CD4-positive, CD25-positive, alpha-beta regulatory T cell (primary cell): ENCODE measurements at places on chromosomes 5 and 9.

GRCh38 chr9:126819482-126819881, 14.6 kb downstream of the ZBTB43 start:
- no peak for DNase-seq

- DNase-seq: no peak
Measured at GRCh38 chr9:121328876-121329681, 41.0 kb downstream of the STOM start.

- peak; percentile 84 for DNase-seq
Measured at GRCh38 chr5:99060306-99061261, 131.8 kb upstream of the CHD1 start.

GRCh38 chr5:107265193-107265592, 405.5 kb downstream of the EFNA5 start:
- no peak for DNase-seq

GRCh38 chr5:13250464-13251291, 693.8 kb downstream of the DNAH5 start:
- DNase-seq: no peak

- no peak for DNase-seq
Measured at GRCh38 chr5:84535281-84535680, 150.6 kb upstream of the EDIL3 start.

- DNase-seq: no peak
Measured at GRCh38 chr5:22521521-22521920, 331.6 kb downstream of the CDH12 start.

DNA sequence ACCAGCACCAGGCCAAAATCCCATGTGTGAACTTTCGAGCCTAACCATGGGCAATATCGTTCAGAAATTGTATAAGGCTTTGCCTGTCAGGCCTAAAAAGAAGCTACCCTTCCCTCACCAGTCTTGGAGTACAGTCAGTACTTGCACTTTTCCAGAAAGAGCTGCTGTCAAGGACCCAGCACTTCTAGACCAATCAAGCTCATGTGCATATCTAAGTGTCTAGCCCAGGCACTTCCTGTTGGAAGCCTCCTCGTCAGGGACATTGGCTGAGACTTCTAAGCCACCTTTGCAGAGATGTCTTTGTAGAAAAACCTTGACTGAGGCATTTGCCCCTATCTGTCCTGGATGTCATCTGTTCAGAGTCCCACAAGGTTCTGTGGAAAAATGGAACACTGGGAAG, 1930.5 kb downstream of the EFNA5 start:
- DNase-seq: no peak

DNA sequence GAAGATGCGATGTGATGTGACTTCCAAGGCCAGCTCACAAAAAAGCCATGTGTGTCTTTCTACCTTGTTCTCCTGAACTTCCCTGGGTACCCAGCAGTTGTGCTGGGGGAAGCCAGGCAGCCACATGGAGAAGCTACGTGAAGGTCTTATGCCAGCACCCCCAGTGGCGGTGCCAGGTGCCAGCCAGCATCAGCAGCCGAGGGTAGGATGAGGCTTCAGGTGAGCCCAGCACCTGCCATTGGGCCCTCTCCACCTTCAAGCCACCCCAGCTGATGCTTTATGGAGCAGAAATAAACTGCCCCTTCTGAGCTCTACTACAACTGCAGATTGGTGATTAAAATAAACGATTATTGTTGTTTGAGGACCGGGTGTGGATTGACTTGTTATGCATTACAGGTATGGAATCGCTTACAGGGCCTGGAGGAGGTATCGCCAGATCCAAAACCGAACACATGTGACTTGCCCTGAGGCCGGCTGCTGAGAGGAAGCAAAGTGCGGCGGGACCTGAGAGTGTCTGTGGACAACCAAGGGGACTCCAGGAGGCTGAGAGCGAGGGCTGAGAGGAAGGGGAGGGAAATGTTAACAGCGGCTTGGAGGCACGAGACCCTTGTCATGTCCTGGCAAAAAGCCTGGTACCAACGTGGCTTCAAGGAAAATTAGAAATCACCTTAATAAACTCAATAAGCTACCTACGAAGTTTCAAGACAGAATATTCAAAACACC, 36.0 kb upstream of the OLFM1 start:
- DNase-seq: no peak

DNA sequence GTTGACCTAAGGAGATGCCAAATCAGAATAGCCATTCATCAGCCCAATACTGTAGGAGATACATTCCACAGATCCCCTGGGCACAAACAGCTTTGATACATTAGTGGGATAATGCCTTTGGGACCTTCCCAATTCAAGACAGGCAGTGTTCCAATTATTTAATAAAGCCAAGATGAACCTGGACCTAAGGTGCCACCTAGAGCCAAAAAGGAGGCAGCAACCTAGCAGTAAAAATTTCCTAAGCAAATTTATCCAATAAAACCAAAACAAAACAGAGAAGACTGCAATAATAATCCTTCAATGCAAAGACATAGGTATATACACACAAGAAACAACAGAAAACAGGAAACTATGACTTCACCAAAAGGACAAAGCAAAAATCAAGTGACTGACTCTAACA, 253.0 kb downstream of the HINT1 start:
- no peak for DNase-seq

DNA sequence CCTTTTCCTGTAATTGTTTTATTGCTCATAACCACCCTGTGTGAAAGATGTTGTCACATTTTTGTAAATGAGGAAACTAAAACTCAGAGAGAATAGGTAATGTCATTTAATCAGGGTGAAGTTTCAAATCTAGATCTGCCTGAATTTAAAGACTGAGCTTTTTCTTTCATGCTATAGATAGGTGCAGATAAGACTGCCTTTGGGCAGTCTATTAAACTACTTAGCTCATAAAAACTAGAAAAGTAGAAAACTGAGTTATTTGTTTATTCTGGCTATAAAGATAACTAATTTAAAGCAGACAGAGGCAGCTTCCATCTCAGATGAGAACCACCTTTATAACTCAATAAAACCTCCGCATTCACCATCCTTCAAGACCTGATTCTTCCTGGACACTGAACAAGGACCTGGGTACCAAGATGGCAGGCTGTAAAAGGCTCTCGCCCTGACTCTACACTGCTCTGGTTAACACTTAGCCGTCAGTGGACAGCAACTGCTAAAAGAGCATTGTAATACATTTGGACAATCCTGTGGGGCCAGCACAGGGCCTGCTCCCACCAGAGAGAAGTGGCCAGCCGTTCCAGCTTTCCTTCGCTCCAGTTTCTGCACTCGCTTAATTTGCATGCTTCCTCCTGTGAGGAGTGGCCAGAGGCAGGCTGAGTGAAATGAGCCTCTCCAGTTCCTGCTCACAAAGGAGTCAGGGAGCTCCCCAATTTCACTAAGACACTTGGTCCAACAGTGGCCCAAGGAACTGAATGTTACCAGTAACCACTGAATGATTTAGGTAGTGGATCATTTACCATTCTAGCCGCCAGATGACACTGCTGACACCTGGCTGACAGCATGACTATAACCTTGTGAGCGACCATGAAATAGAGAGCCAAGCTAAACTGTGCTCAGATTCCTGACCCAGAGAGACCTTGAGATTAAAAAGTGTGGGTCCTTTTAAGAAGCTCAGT, 566.4 kb downstream of the EFNA5 start:
- DNase-seq: no peak

DNA sequence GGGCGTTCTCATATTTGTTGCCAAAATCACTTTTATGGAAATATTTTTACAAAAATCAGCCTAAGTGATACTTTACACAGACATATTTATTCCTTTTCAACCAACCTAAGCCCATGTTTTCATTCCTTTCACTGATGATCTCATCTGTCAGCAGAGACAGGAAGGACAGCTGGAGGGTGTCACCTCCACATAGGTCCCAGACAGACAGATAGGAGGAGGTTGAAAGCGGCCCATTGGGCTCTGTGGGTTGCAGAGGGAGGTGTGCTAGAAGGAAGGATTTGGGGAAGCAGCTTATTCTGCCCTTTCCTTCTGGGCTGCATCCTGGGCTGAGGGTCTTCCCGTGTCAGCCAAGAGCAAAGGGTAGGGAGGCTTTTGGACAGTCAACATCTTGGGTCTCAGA, 26.0 kb upstream of the SEMA4D start:
- peak; percentile 86 for DNase-seq

- peak; percentile 55 for DNase-seq
Measured at GRCh38 chr5:141420855-141421488, at the start of gene PCDHGA11. TSS of gene PCDHGA11 (plus strand) at chr5:141421051. CDS start at chr5:141421228, 177 bp downstream.

- DNase-seq: no peak
Measured at GRCh38 chr5:172496671-172497371, 42.5 kb upstream of the SH3PXD2B start.

GRCh38 chr5:67748165-67748690, 467.3 kb upstream of the PIK3R1 start:
- no peak for DNase-seq

GRCh38 chr9:96344458-96345180, 38.9 kb downstream of the SLC35D2 start:
- no peak for DNase-seq

DNA sequence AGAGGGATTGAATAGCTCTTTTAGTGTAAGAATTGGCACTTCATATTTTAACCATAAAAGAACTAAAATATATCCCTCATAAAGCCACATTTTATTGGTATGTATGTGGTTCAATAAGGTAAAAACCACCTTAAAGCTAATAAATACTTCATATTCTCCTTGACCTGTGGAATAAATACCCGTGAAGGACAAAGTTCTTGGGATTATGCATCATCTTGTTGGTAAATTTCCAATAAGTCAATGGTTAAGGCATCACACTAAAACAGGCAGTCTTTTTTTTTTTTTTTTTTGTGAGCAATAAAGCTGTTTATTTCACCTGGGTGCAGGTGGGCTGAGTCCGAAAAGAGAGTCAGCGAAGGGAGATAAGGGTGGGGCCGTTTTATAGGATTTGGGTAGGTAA, 161.9 kb downstream of the SNCAIP start:
- DNase-seq: no peak

- no peak for DNase-seq
Measured at GRCh38 chr9:123757547-123757946, 172.4 kb downstream of the DENND1A start.

DNA sequence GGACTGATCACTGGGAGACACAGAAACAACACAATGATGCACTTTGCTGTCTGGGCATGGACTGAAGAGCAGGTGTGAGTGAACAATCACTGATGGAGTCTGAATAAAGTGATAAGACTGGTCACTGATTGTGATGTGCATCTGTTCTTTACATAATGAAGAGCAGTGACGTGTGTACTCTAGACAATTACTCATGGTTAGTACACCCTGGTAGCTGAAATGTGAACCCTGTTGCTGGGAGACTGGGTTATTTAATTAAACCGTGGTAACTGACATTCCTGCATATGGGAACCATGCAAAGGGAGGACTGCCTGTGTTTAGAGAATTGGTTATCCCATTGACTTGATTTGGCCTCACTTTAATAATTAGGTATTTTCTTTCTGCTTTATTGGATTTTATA, 202.9 kb downstream of the NR2F1-AS1 start:
- no peak for DNase-seq

DNA sequence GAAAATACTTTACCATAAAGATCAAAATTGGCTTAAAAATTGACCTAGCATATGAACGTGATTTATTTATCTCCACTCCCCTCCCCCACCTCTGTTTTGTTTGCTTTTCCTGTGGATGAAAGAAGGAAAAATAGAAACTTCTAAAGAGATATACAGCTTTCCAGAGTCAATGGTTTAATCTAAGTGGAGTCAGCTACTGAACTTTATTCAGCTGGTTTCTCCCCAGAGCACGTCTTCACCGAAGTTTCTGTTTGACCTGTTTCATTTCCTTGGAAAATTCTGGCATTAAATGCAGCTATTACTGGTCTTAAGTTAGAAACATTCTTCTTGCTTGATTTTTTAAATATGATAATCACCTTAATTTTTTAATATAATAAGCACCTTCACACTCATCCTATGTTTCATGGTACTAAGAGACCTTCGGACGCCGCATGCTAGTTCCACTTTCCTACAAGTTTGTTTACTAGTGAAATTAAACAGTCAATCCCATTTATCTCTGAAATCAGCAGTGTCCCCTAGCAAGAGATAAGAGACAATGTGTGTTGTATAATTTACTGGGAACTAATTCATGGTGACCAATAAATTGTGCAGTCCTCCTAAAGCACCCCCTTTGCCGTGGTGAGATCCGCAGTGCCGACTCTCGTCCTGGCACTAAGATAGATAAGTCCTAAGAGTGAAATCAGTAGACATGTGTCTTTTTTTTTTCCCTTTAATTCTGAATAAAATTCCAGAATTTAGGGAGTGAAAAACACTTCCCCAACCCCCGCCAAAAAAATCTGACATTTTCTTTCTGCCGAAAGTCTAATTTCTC, 89.9 kb downstream of the ARL15 start:
- no peak for DNase-seq

DNA sequence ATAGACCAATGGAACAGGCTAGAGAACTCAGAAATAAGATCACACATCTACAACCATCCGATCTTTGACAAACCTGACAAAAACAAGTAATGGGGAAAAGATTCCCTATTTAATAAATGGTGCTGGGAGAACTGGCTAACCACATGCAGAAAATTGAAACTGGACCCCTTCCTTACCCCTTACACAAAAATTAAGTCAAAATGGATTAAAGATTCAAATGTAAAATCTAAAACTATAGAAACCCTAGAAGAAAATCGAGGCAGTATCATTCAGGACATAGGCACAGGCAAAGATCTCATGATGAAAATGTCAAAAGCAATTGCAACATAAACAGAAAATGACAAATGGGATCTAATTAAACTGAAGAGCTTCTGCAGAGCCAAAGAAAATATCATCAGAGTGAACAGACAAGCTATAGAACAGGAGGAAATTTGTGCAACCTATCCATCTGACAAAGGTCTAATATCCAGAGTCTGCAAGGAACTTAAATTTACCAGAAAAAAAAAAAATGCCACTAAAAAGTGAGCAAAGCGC, 43.8 kb downstream of the MRPS27 start:
- no peak for DNase-seq

DNA sequence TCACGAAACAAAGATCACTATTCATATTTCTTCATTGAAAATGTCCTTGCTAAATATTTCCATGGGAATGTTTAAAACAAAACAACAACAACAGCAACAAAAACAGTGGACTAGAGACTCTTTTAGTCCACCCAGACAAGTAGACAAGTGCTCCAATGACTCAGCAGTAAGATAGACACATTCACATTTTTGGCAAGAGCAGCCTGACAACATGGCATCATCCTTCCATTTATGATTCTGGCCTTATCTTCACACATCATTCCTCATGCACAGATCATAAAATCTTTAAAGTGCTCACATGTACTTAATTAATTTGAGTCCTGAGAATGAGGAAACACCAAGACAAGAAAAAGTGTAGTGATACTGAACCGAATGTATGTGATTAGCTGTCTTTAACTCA, 132.6 kb upstream of the PDE4D start:
- DNase-seq: no peak

- no peak for DNase-seq
Measured at GRCh38 chr9:75855509-75855908, 35.0 kb upstream of the PCSK5 start.
